Astrocyte of the spinal cord (primary cell): ENCODE measurements at places on chromosomes 3 and 15.

- DNase-seq: no peak
These were observed 104.9 kb upstream of the IQSEC1 start for GRCh38 chr3:13178107-13178506.

DNA sequence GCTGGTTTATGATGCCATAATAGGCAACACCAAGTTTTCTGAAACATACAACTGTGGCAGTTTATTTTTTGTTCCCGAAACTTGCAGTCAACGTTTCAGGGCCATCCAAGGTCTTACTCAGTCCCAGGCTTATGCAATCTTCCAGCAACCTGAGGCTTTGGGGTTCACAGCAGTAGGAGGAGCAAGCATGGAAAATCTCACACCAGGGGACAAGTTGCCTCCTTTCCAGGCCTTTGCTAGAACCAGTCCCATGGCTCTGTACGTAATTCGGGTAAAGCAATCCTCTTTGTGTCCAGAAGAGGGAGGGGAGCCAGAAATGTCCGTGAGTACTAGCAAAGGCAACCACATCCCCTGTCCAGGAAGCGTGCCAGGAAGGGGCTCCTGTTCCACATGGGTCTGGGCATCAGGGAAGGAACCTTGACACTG lies 4.7 kb upstream of the FAM240A start:
- DNase-seq: peak; percentile 3

- no peak for DNase-seq
These were observed 14.1 kb downstream of the STARD5 start for GRCh38 chr15:81309647-81310450.

DNA sequence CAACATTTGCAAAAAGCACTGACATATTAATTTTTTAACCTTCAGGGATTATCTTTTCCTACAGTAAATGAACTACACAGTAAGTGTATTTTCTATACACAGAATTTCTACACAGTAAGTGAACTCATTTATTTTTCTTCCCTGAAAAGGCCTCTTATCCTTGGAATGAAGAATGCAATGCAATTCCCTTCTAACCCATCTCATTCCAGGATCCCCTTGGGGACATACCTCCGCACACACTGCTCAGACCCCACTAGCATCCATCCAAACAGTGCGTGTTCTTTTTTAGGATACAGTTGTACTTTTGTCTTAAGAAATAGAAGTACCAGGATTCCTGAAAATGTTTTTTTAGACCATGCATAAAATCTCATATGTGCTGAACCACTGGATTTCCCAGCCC lies 152.8 kb downstream of the UACA start:
- DNase-seq: no peak

- no peak for DNase-seq
These were observed 47.8 kb downstream of the GPD1L start for GRCh38 chr3:32154205-32154579.

DNA sequence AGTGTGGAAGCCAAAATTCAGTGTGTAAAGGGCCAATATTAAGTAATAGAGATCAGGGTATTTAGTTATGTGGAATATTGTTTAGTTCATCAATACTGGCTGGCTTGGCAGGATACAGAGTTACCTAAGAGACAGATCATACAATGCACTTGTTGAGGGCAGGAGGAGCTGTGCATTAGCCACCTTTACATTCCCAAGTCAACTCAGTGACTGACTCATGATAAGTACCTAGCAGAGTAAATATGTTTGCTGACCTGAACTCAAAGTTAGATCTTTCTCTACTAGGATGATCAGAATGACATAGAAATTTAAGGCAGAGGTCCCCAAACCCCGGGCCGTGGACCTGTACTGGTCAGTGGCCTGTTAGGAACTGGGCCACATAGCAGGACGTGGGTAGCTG lies 3.5 kb upstream of the ABHD17C start:
- DNase-seq: no peak

DNA sequence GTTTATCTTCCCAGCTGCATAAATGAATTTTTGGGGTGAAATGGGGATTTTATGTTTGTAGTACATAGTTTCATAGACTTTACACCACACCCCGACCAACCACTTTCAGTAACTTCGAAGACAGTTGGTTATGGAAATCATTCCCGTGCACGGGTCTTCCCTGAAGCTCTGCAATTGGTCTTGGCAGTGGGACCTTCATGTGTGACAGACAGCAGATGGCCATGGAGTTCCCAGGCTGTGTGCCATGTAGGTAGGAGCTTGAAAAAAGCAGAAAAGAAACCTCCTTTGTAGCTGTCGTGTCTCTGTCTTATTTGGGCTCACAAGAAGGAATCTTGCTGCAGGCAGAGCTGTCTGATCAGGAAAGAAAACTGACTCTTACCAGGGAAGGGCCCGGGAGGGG lies 25.9 kb downstream of the EXOG start:
- no peak for DNase-seq

GRCh38 chr15:90552162-90552928 lies 22.6 kb downstream of the CRTC3 start:
- peak; percentile 82 for DNase-seq
